Pulmonary artery endothelial cell (primary cell): ENCODE measurements at places on chromosomes 1 and 21. TPM values are rescaled to one million over a fixed set of nuclear protein-coding genes. Genes with fewer than 3 reads are reported as not detected.

Gene KIRREL1
- total RNA-seq: 35.9 and 42.8 TPM in 2 replicates

Gene PGBD5
- total RNA-seq: 0.04 and 0.07 TPM in 2 replicates

Gene LRRN2
- total RNA-seq: not detected in 2 replicates

Gene OR2L13
- total RNA-seq: not detected in 2 replicates

Gene THEM5
- not detected in 2 replicates for total RNA-seq

Gene MPZL1
- total RNA-seq: 93.7 and 139 TPM in 2 replicates

Gene COL24A1
- 0.07 TPM in 2 replicates for total RNA-seq

Gene HUNK
- not detected in 2 replicates for total RNA-seq

Gene MPL
- not detected in 2 replicates for total RNA-seq

Gene NPHS2
- total RNA-seq: not detected in 2 replicates

Gene MEX3A
- total RNA-seq: 5.0 and 6.5 TPM in 2 replicates

Gene FCRL6
- total RNA-seq: 0.07 TPM in 1 of 2 replicates, not detected in the other

Gene KRTAP19-6
- total RNA-seq: not detected in 2 replicates

Gene MMEL1
- 2.7 and 3.7 TPM in 2 replicates for total RNA-seq

Gene RHCE
- total RNA-seq: 0.11 and 0.40 TPM in 2 replicates

Gene EFNA3
- 1.2 and 1.9 TPM in 2 replicates for total RNA-seq

Gene TMEM200B
- 0.92 and 1.7 TPM in 2 replicates for total RNA-seq

Gene PCP4
- total RNA-seq: not detected in 2 replicates

Gene EFCAB7
- 4.1 and 5.9 TPM in 2 replicates for total RNA-seq

Gene HJV
- total RNA-seq: not detected in 2 replicates

Gene EPHA10
- not detected in 2 replicates for total RNA-seq

Gene KLHDC9
- 0.60 and 0.86 TPM in 2 replicates for total RNA-seq

Gene CTH
- 1.5 and 1.7 TPM in 2 replicates for total RNA-seq

Gene FCAMR
- not detected in 2 replicates for total RNA-seq
